NCI-H1930 (cell line): ENCODE measurements at places on chromosomes 5 and 9.

- no peak for DNase-seq
Measured at GRCh38 chr9:4263591-4263990, 36.3 kb downstream of the GLIS3 start.

DNA sequence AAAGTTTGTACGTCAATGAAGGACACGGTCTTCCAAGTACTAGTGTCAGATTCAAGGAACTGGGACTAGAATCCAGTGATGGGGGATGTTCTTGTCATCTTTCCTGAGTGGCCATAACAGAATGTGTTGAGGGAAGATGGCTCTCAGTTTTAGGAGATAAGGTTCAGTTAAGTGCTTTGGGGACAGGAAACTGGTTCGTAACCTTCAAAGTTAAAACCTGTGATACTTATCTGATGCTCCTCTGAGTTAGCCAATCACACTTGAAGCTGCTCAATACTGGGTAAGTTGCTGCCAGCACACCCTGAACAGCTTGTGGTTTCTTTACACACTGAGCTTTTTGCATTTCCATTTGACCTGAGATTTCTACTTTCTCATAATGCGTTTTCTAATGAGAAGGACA is 64.4 kb downstream of the PIK3R1 start:
- DNase-seq = no peak

DNA sequence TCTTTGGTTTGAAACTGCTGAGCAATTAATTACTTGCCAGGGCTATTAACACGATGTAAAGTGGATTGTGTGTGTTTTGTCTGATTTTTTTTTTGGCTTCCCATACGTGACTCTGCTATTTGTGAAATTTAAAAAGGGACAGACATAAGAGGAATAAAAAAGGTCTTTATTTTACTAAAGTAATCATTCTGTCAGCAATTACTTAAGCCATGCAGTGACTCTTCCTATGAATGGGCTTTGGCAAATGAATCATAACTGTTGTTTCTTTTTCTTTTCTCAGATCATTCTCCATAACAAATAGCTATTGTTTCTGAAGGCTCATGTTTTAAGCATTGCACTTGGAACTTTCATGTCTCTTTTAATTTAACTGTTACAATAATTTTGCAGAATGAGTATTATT is 461.3 kb upstream of the RORB start:
- DNase-seq = no peak

DNA sequence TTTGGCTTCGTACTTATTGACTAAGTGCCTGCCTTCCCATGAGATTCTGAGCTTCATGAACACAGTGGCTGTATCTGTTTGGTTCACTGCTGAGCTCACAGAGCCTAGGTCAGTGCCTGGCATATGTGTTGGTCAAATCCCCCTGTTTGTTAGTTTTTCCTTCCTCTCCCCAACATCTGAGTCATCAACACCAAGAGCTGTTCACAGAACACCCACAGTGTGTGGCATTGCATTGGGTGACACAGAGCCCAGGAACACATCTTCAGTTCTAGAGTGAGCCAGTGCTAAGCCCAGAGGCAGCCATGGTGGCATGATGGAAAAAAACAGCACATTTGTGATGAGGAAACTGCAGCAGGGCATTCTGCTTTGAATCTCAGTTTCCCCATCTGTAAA is 294.6 kb downstream of the SEC61B start:
- DNase-seq = no peak

GRCh38 chr9:134401391-134401790 is 75.1 kb downstream of the RXRA start:
- no peak for DNase-seq

DNA sequence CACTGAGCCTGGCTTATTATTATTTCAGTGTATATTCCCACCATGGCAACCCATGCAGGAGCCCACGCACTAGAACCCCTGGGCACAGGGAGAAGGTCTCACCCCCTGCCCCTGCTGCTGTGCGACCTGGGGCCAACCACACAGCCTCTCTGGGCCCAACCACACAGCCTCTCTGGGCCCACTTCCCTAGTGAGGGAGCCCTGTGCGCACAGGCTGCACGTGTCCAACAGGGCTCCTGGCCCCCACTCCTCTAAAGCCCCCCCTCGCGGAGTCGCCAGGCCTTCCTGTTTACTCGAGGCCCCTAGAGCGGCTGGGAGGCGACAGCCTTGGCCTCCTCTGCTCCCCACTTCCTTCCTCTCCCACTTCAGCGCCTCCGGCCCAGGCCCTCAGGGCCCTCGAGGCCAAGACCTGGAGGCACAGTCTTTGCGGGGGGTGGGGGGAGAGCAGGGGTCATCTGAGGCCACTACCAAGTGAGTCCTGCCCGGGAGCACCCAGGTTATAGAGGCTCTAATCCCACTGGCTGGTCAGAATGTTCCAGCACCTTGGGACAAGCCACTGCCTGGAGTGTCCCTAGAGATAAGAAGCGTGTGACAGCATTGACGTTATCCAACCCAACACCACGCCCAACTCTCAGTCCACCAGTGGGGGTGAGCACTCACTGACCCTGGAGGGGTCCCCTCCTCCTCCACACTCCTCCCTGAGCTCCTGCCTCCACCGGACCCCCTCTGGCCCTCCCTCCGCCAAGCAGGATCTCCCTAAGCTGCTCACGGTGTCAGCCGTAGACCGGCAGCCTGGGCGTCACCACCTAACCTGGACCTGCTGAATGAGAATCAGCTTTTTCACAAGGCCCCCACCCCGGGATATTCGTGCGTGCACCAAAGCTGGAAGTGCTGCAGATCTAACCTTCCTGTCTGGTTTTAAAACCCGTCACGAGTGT is 7.9 kb upstream of the ENG start:
- no peak for DNase-seq

GRCh38 chr5:58447226-58447625 is 12.7 kb downstream of the PLK2 start:
- no peak for DNase-seq

DNA sequence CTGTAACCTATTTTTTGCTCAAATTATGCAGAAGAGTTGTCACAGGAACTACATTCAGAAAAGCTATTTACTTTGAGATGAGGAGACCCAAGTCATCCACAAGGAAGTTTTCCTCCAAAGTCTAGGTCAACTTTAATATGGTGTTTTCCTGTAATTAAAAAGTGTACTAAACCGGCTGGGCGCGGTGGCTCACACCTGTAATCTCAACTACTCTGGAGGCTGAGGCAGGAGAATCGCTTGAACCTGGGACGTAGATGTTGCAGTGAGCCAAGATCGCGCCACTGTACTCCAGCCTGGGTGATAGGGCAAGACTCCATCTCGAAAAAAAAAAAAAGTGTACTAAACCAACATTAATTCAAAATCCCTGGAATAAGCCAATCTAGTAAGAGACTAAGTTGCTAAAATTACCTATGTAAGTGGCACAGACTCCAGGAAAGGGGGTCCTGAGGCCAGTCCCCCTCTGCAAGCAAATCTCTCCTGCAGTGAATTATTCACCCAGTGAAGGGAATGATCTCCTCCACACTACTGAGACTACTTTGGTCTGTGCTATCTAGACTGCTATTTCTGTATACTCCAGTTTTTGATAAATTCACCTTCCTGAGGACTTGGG is 38.9 kb downstream of the FNBP1 start:
- DNase-seq = no peak

- no peak for DNase-seq
Measured at GRCh38 chr5:126364206-126364902, 58.9 kb upstream of the GRAMD2B start.

DNA sequence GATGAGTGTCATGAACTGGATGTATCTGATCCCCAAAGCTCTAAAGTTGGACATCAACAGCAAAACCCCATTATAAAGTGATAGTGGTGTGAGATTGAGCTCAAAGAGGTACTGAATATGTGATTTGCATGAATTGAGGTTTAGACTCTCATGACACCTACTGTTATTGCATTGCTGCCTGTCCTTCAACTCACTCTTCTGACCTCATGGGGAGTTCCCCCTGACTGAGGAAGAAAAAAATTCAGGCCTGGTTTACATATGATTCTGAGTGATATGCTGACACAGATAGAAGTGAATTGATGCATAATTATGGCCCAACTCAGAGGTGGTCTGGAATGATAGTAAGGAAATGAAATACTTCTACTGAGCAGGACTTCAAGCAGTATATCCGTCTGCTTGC is 76.2 kb upstream of the CHD1 start:
- no peak for DNase-seq

- no peak for DNase-seq
Measured at GRCh38 chr5:139752506-139753473, 42.8 kb upstream of the PSD2 start.

- DNase-seq = no peak
Measured at GRCh38 chr5:15783734-15784133, 283.8 kb downstream of the FBXL7 start.

- no peak for DNase-seq
Measured at GRCh38 chr9:134502809-134503211, 138.8 kb upstream of the COL5A1 start.

GRCh38 chr9:79165020-79165780 is 406.6 kb upstream of the TLE4 start:
- no peak for DNase-seq

DNA sequence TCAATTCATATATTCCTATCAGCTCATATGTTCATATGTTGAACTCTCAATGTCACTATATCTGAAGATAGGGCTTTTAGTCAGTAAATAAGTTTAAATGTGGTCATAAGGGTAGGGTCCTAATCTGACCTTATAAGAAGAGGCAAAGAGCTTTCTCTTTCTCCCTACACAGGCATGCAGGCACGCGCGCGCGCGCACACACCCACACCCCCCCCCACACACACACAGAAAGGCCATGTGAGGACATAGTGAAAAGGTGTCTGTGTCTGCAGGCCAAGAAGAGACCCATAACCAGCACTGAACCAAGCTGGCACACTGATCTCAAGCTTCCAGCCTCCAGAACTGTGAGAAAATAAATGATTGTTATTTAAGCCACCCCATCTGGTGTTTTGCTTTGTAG is 76.0 kb downstream of the PDE4D start:
- DNase-seq = no peak

- no peak for DNase-seq
Measured at GRCh38 chr5:160039810-160040470, 31.0 kb downstream of the TTC1 start.

DNA sequence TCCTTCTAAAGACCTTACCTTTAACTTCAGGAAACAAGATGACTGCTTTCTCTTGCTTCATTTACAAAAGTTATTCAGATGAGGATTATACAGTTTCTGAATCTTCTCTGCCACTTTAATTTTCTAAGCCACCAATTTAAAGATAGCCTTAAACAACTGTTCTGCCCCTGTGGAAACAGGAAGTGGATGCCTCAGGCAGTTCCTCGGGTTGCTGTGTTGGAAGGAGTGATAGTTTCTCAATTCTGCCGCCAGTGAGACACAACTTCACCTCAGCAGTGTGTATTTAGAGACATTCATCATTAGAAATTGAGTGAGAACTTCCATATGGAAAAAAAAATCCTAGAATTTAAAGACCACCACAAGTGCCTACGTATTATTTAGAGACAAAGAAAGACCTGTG is 475.1 kb upstream of the WWC1 start:
- DNase-seq = no peak

DNA sequence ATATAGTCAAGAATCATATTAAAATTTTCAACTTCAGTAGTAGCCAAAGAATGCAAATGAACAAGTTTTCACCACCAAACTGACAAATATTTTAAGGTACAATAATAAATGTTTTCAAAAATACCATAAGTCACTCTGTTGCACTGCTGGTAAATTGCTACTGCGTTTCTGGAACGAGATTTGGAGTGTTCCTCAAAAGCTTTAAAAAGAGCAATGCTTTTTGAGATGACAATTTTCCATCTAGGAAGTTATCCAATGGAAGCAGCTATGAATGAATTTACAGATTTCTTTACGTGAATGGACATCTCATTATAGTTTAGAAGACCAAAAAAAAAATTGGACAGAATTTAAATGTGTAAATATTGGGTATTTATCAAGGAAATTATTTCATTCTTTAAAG is 173.2 kb upstream of the OR13F1 start:
- DNase-seq = no peak

DNA sequence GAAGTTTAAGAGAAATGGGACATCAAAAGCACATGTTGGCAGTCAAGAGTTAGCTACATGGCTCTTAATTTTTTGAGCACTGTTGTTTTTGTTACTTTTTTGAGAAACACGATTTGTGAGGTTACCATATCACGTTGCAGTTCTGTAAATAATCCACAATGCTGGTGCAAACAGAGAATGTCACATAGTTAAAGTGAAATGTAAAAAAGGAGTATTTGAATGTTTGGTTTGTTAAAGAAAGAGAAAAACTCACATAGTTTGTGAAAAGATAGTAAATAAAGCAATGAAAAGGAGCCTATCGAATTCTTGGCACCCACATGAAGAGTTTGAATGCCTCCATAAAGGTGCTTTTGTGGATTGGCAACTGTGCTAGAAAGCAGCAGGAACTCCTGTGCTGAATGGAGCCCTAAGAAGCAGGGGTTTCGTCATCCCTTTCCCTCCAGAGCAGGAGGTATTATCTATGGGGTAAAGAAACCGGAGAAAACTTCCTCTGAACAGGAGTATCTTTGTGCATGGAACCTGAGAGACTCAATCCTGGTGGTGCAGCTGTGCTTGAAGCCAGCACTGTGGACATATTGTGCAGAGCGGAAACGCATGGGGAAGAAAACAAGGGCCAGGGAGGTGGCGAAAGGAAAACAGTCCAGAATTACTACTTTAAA is 148.5 kb upstream of the OTULINL start:
- no peak for DNase-seq

- no peak for DNase-seq
Measured at GRCh38 chr9:114806526-114806900, 674 bp upstream of the TNFSF15 start.

DNA sequence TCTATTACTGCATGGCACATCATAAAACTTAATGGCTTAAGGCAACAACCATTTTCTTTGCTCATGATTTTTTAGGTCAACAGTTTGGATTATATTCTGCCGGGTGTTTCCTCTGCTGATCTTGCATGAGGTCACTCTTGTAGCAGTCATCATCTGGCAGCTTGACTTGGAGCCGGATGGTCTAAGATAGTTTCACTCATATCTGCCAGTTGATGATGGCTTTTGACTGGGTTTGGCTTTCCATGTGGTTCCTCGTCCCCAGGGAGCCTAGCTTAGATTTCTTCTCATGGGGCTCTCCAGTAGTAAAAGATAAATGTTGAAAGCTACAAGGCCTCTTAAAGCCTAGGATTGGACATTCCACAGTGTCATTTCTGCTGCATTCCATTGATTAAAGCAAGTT is 27.4 kb downstream of the LNPEP start:
- DNase-seq = no peak

- no peak for DNase-seq
Measured at GRCh38 chr9:131297903-131298302, 8.4 kb downstream of the PLPP7 start.

DNA sequence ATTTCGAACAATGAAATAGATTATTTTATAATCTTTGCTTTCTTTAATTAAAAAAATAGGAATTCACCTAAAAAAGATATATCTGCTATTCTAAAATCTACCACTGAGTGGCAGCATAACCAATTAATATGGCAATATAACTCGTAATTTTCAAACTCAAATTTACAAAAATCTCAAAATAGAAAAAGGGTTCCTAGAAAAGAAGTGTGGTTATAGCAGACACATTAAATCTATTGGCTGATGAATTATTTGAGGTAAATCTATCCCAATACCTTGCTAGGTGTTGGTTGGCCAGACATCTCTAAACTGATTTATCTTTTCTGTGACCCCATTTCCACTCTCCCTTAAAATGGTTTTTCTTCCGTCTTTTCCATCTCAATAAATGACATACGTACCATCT is 30.2 kb upstream of the NRG2 start:
- DNase-seq = no peak

GRCh38 chr5:1195439-1195838 is 6.0 kb upstream of the SLC6A19 start:
- DNase-seq = no peak
